ENCODE measurements at places on chromosomes 7 and 10.

DNA sequence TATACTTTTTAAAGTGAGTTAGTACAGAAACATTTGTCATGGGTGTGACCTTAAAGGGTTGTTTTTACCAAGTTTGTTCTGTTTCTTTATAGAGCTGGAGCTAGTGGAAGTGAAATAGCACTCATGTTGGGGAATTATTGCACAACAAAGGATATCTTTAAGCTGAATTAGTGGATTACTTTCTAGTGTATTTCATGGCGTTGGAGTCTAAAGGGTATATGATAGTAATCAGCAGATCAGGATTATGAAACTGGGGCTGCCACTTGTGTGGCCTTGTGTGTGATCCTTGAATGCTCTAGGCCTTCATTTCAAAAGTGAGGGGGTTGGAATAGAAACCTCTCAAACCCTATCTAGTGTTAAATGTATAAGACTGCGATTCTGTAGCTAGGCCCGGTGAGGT, 123.6 kb downstream of the LYZL1 start:
- no peak for DNase-seq

- DNase-seq: no peak
Measured at GRCh38 chr7:16028103-16028502, 341.6 kb upstream of the MEOX2 start.

DNA sequence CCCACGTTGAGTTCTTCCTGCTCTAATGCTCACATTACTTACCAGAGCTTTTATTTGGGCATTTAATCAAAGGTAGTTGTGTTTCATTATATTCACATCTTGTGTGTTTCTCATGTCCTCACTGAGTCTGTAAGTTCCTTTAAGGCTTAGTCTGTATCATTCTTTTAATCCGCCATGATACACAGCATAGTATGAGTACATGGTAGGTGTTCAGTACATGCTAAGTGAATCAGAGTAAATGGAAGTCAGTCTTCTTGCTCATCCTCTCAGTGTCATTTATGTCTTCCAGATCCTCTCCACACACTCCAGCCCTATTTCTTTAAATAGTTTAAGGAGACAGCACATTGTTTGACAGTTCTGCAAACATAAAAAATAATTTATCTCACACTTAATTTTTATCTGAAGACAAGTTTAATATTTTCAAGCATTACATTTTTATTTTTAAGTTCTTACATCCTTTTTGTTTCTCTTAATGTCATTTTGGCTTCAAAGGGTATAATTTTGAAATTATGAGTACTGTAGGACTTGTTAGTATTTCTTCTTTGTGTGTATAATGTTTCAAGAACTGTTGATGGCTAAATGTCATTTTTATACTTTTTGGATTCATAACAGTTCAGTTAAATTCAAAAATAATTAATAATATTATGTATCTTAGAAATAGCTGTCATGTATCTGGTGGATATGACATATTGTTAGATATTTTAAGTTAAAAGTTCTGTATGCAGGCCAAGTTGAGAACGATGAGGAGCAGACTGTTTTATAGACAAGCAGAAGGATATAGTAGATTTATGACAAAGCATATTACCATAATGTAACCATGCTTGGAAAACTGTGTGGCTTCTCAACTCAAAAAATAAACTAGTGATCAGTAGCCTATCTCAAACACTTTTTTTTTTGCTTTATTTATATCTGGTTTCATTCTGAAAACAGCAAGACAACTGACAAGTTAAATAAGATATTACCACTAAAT, 342.7 kb downstream of the LRMDA start:
- DNase-seq: no peak

DNA sequence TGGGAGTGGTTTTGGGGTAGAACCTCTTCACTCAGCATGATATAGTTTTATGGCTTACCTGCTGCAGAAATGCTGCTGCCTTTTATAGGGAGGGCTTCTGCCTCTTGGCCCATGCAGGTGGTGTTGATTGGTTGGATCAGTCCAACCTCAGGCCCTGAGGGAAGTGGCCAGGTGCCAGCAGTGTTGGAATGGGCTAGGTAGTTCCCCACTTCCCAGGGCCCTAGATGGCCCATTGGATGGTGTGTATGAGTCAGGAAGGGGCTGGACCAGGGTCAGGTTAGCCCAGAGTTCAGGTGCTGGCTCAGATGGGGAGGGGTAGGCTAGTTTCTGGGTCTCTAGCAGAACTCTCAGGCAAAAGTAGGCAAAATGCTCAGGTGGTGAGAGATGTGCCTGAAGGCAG, 455.5 kb downstream of the CCSER2 start:
- no peak for DNase-seq

DNA sequence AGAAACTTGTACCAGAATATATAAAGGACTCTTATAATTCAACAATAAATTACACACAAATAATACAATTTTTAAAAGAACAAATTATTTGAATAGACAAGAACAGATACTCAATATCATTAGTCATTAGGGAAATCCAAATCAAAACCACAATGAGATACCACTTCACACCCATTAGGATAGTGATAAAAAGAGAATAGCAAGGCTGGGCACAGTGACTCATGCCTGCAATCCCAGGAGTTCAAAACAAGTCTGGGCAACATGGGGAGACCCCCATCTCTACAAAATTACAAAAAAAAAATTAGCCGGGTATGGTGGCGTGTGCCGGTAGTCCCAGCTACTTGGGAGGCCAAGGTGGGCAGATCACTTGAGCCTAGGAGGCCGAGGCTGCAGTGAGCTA, 52.2 kb upstream of the KCNIP2 start:
- DNase-seq: no peak

GRCh38 chr7:22445140-22445743, 54.7 kb downstream of the STEAP1B start:
- DNase-seq: no peak

- DNase-seq: no peak
Measured at GRCh38 chr10:44198780-44199097, 186.2 kb downstream of the CXCL12 start.

GRCh38 chr7:65746398-65746669, 126.5 kb upstream of the VKORC1L1 start:
- no peak for DNase-seq

All from stimulated activated CD8-positive, alpha-beta memory T cell treated with anti-CD3 and anti-CD28 coated beads, Interleukin-15, amount 100 ng/mL, for 48 hours (primary cell).